ENCODE measurements at places on chromosomes 3 and 15. TPM values are rescaled to one million over a fixed set of nuclear protein-coding genes. Genes with fewer than 3 reads are reported as not detected.

The ADAMTS17 gene
- 0.18 TPM for total RNA-seq

The IGSF11 gene
- 4.4 TPM for total RNA-seq

The PAQR9 gene
- 4.1 TPM for total RNA-seq

The SPATA12 gene
- total RNA-seq, result 0.41 TPM

The MAGI1 gene
- total RNA-seq, result 2.6 TPM

The CCDC13 gene
- total RNA-seq, result 0.60 TPM

The GOLGA8H gene
- total RNA-seq, result 1.2 TPM
